NCI-H187 treated with DMSO at 0.1 percent for 48 hours (cell line): ENCODE measurements at places on chromosomes 4 and X.

DNA sequence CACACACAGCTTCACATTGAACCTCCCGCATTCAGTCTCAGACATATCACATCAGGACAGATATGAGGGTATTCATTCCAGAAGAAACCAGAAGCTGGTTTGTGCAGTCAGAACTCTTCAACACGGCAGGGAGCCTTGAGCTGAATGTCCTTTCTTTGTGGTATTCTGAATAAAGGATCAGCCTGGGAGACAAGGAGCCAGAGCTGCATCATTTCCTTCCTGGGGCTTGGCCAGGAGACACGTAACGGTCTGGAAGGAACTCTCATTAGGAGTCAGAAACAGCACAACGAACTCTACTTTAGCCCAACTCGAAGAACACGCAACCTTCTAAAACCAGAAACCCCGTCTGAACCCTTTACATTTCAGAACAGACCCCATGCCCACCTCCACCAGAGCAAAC is 46.4 kb downstream of the KDR start:
- DNase-seq, result no peak

DNA sequence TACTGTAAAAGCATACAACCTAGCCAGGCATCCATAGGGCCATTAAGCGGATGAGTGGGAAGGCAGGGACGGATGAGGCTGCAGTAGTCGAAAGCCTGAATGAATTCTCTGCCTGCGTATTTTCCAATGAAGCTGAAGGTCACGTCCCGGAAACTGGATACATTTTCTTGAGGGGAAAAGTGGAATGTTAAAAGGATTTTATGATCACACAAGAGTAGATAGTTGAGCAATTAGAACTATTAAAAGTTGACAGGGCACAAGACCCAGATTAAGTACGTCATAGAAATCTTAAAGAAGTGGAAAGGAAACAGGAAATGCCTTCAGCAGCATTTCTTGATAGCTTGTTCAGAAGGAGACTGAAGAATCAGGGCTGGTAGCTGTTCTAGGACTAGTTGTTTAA is 98.3 kb upstream of the CXXC4 start:
- no peak for DNase-seq

DNA sequence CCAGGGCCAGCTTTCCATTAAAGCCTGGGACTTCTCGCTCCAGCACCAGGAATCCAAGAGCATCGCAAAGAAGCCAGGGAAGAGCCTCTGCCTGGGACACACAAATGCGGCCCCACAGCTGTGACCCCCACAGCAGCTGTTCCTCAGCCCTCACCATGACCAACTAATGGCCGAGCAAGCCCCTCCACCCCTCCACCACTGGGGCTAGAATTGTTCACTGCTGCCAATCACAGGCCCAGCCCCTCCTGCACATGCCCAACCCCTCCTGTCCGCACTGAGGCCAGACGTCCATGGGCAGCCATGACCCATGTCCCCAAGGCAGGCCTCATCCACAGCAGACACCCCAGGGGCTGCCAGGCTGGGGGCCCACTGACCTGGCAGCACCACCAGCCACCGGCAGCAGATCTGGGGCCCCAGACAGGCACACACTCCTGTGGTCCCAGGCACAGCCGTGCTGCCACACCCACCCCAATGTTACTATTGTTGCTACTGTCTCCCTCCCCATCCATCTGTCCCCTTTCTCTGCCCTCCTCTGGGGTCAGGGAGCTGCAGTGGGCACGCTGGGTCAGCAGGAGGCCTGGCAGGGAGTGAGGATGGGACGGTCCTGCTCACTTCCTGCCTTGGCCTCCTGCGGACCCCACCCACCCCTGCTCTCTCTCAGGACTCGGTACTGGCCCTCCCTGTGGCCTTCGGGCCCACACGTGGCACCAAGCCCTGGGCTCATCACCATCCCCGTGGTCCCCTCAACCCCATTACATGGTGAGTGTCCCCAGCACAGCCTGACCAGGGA is 56.0 kb downstream of the ZFYVE28 start:
- DNase-seq, result no peak

GRCh38 chr4:64738240-64738639 is 329.0 kb upstream of the TECRL start:
- no peak for DNase-seq

DNA sequence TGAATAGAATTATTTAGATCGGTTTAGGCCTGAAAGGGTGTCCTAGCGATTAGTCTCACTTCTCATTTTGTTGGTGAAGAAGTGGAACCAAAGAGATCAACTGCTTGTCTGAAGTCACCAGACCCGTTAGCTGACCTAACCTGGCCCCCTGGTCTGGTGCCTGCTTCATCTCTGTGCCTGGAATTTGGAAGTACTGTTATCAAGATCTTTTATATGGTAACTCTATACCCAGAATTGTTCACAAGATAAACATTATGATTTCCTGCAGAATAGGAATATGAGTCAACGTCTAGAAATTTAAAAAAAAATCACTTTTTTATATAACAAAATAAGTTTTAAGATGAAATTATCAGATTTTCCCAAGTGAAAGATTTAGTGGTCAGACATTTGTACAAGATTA is 37.2 kb downstream of the LRP2BP start:
- DNase-seq, result no peak

DNA sequence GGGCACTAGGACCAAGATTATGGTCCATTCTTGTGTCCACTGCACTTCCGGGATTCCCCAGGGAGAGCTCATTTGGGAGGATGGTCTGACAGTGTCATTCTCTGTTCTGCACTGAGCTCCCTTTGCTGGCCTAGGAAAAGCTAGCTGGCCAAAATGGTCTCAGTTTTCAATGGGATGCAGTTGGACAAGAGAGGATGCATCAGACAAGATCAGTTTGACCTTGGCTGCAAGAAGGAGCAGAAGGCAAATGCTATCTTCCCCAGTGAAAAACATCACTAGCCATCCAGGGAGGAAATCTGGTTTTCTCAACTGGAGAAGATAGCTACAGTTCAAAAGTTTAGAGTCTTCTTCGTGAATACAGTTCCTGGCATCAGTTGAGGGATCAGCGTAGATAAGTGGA is 221.1 kb downstream of the PTTG2 start:
- DNase-seq, result no peak

DNA sequence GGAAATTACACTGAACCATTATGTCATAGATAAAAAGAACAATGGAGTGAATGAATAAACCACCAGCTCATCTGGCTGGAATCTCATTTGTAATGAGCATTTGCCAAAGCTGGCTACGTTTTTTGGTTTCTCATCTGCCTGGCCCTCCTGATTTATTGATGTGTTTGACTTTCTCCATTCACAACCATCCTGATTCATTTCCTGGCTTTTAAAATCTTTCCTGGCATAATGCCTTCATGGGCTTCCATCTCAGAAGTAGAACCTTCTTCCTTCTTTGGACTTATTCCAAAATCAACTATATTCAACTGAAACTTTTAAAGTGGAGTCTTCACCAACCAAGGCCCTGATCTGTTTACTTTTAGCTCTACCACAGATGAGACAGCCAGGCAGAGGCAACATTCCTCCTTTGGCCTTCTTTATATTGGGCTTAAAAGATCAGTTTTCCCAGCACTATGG is 36.0 kb upstream of the ARSJ start:
- DNase-seq, result no peak
